ENCODE measurements at places on chromosomes 5 and 9.

DNA sequence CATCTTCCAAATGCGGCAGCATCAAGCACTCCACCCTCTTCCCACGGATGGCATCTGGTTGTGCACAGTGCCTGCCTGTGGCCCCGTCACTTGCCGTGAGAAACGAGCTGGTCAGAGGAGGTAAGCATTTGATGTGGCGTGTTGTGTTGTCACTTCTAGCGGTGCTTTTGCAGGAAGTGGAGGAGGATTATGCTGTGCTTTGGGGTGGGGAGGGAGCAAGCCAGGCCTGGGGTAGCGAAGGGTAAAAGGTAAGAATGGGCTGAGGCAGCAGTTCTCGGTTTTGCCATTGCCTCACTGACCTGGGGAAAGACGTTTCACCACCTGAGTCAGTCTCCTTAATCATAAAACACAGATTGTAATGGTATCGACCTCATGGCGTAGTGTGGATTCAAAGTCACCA is 2.3 kb upstream of the POMT1 start:
- DNase-seq, result no peak

DNA sequence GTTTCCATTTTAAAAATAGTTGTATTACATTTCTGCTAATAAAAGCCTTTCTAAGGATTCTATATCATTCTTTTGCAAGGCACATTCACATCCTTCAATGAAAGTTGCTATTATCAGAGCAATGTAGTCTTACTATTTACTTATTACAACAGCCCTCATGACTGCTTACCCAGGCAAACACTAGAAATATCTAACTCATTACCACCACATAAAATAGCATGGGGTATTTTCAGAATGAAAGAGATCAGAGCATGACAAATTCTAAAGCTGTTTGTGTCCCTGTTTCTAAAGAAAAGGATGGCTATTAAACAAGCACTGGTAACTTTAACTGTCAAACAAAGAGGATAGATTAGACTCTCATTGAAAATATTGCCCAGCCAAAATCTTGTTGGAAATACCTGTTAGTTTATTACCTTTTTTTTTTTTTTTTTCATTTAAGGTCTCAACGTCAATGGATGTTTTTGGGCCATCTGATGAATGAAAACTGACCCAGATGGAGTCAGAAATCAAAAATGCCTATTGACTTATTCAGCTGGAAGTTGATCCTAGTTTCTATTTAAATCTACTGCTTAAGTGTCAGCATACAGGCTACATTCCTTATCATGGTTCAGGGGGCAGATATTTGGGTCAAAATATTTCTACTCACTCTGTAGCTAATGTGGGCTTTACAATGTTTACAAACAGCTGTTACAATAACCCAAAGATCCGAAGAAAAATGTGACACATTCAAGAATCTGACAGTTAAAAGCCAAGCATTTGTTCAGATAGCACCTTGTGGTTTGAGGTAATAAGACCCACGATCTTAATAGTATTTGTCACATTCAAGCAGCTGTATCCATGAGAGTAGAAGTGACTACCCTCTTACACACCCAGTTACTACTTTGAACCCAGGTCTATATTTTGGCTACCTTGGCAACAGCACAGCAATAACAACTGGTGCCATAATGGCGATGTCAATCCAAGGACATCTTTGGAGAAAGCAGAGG is 554.8 kb upstream of the MEF2C start:
- no peak for DNase-seq

DNA sequence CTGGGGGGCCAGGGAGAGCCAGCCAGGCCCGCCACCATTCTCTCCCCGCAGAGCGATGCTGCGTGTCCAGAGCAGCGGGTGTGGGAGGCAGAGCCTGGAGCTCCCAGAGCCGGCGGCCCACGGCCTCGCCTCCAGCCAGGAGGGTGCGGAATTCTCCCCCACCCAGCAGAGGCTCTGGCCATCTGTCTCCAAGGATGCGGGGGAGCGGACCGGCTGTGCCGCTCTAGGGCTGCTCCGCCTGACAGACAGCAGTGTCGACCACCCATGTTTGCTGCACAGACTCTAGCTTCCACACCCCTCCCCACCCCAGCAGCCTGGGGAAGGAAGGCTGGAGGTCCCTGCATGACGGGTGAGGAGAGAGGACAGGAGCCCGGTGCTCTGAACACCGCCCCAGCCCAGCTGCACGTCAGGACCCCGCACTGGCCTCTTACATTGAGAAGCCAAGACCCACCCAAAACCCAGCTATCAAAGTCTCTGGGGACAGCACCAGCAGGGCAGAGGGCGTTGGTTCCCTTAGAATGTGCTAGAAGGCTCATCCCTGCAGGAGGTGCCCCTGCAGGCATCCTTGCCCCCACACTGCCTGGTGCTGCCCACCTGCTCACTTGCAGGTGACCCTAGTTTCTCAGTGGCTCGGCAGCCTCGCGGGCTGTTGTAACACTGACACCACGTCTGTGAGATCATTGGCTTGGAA is 29.7 kb upstream of the FCN1 start:
- DNase-seq, result no peak

- no peak for DNase-seq
These were observed 190.8 kb upstream of the BRINP1 start for GRCh38 chr9:119559986-119560385.

- no peak for DNase-seq
These were observed 142.4 kb downstream of the HSD17B3 start for GRCh38 chr9:96159596-96159995.

DNA sequence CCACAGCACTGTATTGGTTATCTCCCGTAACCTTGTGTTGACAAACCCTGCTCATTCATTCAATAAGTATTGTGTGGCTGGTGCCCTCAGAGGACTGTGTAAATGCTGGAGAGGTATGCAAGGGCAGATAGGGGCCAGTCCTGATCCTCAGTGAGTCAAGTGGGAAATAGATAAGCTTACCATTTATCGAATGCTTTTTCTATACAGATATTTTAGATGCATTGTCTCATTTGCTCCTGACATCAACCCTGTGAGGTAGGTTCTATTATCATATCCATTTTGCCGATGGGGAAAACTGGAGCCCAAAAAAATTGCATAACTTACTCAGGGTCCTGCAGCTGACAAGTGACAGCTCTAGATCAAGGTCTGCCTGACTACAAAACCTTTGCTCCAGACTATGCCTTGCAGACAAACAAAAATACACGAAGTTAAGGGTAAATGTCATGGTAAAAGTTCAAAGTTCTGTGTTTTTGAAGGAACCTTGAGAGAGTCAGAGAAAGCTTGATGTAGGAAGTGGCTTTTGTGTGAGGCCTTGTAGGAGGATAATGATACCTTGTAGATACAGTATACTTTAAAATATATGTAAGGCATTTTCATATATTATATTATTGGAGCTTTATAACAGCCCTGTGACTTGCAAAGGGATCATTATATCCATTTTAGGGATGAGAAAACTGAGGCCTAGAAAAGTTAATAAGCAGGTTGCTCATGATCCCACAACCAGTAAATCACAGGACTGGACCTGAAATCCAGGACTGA is 22.7 kb downstream of the CYFIP2 start:
- DNase-seq, result no peak

DNA sequence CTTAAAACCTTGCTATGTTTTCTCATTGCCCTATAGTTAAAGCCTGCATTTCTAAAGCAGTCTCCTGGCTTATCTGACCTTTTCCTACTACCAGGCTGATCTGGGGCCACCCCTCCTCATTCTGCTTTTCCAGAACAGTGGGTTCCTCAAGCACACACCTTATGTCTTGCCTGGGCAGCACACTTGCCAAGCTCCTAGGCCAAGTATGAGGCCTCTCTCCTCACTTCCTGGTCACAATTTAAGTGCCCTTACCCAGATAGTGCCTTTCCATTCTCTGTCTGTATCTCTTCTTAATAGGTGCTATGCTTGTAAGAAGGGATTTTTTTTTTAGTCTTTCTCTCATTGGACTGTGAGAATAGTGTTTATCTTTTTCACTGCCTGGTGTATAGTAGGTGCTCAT is 39.7 kb downstream of the HMGCS1 start:
- no peak for DNase-seq

DNA sequence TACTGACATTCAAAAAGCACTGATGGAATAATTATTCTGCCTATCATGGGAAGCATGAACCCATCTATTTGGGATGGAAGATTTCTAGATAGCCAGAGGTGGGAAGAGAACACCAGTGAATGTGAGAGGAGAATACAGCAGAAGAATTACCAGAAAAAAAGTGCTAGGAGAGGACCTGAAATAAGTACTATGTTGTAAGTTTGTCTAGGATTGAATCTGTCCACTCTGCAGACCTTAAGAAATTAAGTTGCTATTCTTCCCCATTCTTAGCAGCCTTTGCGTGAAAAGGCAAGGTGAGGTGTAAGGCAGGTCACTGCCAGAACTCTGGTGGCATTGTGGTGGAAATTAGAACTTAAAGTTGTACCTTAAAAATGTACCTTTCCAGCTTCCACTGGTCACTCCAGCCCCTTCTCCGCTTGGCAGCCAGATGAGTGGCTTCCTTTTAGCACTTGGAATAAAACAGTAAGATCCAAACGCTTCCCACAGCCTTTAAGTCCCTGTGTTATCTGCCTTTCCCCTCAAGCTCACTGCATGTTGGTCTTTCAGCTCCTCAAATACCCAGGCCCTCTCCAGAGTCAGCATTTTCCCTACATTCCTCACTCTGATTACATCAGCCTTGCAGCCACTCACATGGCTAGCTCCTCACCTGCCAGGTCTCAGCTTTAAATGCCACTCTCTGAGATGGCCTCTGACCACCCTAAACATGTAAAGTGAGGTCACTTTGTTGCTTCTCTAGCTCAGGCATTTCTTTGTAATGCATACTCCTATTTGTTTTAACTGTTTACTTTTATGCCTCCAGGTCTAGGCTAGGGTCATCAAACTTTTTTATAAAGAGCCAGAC is 253.0 kb downstream of the EPB41L4A start:
- DNase-seq, result no peak

- DNase-seq, result no peak
These were observed 6.1 kb downstream of the S100Z start for GRCh38 chr5:76855961-76856360.

Data from DMS79 (cell line).